Esophagus squamous epithelium (tissue), 5 donors: ENCODE measurements at places on chromosomes 4 and X.

DNA sequence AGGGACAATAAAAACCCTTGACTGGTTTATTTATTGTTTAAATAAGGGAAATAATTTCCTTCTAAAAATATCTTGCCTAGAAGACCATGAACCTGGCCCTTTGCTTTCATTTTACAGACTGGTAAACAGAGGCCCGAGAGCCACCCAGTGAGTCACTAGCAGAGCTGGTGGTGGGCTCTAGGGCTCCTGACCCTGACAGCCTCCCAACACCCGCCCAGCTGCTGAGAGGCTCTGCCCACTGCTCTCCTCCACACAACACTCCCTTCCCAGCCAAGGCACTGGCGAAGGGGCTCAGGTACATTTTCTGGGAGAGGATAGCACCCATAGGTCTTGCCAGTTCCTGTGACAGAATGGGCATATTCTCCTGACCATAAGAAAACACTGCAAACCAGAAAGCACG is 18.1 kb upstream of the PPEF2 start:
- no peak for DNase-seq

GRCh38 chr4:112604589-112604988 is 32.1 kb downstream of the ZGRF1 start:
- DNase-seq = no peak

GRCh38 chr4:151152028-151152427 is 52.6 kb downstream of the RPS3A start:
- DNase-seq = no peak

- DNase-seq = no peak
Observed at GRCh38 chr4:115850799-115851509, 737.5 kb upstream of the NDST4 start.

- no peak for DNase-seq
Observed at GRCh38 chr4:150939530-150939929, 75.6 kb downstream of the LRBA start.

DNA sequence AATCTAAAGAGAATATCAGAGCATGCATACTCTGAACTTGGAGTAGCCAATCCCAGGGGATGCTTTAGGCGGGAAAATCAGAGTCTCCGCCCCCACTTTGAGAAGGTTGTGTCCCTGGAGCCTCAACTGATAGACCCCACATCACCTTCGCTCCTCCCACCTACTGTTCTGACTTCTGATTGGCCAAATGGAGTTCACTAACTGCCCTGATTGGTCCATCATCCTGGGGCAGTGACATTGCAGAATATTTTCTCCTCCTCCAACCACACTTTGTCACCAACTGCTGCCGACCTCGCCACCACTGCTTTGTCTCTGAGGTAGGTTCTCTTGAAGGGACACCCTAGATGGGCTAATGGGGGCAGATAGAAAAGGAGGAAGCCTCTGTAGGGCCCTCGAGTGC is 22.7 kb upstream of the SPACA5B start:
- no peak for DNase-seq

DNA sequence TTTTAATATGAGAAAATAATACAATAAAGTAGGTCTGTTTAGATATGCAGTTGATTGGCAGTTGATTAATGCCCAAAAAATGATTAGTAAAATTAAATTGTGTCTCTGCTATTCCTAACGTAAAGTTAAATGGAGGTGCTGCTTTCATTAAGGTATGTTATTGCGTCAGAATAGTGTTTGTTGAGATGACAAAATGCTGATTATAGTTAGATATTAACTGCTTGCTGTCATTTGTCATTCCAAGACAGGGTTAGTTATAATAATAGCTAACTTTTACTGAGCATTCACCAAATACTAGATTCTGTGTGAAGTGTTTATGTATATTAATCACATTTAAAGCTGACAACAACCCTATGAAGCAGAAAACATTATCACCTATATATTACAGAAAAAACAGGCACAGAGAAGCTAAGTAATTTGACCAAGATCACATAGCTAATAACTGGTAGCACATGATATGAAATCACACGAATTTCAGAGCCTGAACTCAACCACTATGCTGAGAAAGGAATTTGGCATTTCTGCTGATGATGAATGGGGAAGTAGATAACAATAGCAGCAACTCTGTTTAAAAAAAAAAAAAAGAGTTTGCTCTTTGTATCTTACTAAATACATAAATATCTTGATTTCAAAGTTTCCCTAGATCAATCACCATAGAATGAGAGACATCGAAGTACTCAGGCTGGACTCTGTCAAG is 59.7 kb upstream of the WDR44 start:
- DNase-seq = no peak

DNA sequence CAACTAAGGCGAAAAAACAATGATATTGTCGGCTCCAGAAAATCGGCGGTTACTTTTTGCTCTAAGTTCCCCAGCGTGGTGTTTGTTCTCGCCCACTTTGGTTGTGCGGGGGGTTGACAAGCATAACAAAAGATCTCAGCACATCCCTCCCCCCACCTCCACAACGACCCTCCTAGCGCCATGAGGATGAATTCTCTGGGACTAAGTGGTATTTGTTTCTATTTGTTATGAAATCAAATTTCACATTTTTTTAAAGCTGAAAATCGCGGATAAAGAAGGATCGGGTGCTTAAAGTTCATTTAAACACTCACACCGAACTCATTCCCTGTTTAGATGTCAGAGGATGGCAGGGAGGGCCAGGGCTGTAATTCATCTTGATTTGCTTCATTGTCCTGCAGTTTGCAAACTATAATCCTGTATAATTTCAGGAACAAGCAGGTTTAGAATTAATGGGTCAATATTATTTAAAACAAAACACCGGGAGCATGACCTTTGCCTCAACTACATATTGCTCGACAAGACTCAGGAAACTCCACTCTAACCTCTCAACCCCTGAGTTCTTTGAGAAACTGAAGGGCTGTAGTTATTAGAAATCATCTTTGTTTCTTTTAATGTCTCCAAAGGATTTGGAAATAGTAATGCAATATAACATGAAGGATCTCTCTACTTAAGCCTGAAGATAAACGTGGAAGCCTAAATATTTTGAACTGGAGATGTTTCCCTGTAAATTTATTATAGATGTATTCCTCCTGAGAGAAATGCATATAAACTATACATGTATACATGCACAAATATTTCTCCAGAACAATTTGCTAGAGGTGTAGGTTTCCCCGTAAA is 6.4 kb downstream of the PITX2 start:
- no peak for DNase-seq

GRCh38 chr4:184750926-184751584 is 17.2 kb upstream of the CENPU start:
- no peak for DNase-seq

- no peak for DNase-seq
Observed at GRCh38 chr4:124890522-124890921, 178.0 kb upstream of the ANKRD50 start.

GRCh38 chr4:147481577-147482109 is 746 bp downstream of the EDNRA start:
- no peak for DNase-seq

DNA sequence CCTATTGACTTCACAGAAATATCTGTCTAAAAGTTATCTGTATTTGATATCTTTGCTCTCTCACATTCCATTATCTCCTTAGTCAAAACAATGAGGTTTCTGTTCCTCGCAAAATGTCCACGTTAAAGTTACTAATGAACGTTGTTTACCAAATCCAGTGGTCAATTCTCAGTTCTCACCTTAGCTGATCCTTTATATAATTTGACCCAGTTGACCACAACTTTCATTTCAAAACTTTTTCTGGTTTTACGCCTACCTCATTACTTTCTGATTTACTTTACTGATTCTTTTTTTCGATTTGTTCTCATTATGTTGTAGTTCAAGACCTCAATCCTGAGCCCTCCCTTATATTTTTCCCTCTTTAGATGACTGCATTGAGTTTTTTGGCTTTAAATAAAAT is 186.6 kb downstream of the IL1RAPL1 start:
- no peak for DNase-seq

GRCh38 chrX:40140706-40141499 is 43.1 kb upstream of the BCOR start:
- DNase-seq = no peak

DNA sequence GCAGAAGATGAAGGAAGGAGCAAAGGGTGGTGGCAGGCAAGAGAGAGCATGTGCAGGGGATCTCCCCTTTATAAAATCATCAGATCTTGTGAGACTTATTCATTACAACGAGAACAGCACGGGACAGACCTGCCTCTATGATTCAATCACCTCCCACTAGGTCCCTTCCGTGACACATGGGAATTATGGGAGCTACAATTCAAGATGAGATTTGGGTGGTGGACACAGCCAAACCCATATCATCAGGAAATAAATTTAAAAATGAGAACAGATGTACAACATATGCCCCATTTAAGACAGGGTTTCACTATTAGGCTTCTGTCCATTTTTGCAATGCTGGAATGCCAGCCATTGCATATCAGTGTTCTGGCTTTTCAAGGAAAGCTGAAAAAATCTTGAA is 346.7 kb upstream of the SLIT2 start:
- no peak for DNase-seq

- no peak for DNase-seq
Observed at GRCh38 chr4:17367201-17367600, 144.7 kb downstream of the QDPR start.

- DNase-seq = no peak
Observed at GRCh38 chr4:15370296-15370695, 57.5 kb upstream of the C1QTNF7 start.

- no peak for DNase-seq
Observed at GRCh38 chr4:26482508-26483462, 7.5 kb downstream of the CCKAR start.

DNA sequence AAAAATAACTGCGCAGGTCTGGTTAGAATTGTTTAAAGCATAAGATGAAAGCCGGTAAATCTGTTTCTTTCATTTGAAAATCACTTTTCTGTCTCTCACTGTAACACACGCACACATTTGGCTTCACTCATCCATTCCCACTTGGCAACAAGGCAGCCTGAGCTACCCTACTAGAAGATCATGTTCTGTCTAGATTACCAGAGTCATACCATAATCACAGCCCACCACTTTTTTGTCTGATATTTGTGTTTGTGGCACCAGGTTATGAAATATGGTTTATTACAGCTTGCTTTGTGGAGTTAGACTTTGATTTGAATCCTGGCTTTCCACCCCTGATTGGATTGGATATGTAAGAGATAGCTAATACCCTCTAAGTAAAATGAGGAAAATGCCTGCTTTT is 2.2 kb downstream of the USO1 start:
- no peak for DNase-seq

DNA sequence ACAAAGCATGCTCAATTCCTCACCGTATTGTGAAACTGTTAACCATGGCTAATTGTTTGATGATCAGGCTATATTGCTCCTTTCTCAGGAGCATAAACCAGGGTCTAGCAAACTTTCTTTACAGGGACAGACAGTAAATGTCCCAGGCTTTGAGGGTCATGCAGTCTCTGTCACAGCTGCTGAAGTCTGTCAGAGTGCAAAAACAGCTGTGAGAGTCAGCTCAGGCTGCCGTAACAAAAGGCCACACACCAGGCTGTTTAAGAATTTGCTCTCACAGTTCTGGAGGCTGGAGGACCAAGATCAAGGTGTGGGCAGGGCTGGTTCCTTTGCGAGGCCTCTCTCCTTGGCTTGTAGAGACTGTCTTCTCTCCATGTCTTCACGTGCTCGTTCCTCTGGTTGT is 75.6 kb downstream of the GPR143 start:
- no peak for DNase-seq

GRCh38 chr4:69782651-69783310 is 22.4 kb upstream of the SULT1B1 start:
- DNase-seq = no peak
